ENCODE measurements at places on chromosomes 11 and 22.
A peak's percentile ranks its signal among the peaks of the same experiment; 100 is the strongest.

DNA sequence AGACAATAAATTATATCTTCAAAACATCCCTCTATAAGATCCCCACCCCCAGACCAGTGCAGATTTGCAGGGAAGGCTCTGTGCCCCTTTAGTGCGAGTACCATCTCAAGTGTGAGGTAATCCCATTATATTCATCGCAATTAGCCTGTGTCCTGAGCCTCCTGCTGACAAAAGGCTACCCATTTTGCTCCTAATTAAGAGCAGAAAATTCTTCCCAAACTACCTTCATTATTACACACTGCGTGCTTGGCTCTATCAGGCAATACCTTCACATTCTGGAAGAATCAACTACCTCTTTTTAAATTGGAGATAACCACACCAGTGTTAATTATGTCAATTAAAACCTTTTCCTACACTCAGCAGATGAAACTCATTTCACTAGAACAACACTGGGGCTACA, 1133.4 kb upstream of the CCDC90B start:
- no peak for DNase-seq

GRCh38 chr22:31952094-31952401, 7.7 kb downstream of the YWHAH start:
- DNase-seq = no peak

DNA sequence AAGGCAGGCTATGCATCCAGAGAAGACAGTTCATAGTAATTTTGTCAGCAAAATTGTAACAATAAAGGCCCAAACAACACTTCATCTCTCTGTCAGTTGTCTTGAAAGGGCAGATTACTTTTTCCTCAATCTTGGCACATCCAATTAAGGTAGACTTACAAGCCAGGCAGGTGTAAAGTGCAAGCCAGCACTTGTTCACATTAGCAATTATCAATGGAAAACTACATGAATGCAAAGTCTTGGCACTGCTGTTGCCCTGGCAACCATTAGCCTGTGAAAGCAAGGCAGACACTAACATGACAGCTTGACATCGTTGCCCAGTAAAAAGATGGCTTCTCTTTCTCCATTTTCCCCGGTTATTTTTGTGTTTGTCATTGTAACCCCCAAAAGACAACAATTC, 677.2 kb upstream of the TENM4 start:
- DNase-seq = no peak

- no peak for DNase-seq
Observed at GRCh38 chr22:44926124-44926475, 83.7 kb downstream of the PHF21B start.

GRCh38 chr22:45787759-45788158, 116.1 kb downstream of the ATXN10 start:
- DNase-seq = no peak

DNA sequence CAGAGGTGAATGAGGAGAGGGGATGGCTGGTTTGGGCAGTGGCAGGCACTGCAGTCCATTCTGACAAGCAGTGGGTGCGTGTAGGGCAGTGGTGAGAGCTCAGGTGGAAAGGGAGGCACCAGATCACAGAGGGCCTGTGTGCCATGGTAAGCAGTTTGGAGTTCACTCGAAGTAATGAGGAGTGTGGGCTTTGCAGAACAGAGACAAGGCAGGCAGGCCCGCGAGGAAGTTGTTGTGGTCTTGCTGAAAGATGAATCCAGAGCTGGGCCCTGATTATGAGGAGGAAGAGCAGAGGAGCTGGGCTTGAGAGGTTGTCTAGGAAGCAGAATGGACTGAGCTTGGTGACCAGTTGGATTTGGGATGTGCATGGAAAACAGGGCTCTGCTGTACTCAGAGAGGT, 1.6 kb upstream of the DNAJB13 start:
- DNase-seq = no peak

GRCh38 chr11:128678024-128678423, 15.8 kb upstream of the FLI1 start:
- DNase-seq = no peak

DNA sequence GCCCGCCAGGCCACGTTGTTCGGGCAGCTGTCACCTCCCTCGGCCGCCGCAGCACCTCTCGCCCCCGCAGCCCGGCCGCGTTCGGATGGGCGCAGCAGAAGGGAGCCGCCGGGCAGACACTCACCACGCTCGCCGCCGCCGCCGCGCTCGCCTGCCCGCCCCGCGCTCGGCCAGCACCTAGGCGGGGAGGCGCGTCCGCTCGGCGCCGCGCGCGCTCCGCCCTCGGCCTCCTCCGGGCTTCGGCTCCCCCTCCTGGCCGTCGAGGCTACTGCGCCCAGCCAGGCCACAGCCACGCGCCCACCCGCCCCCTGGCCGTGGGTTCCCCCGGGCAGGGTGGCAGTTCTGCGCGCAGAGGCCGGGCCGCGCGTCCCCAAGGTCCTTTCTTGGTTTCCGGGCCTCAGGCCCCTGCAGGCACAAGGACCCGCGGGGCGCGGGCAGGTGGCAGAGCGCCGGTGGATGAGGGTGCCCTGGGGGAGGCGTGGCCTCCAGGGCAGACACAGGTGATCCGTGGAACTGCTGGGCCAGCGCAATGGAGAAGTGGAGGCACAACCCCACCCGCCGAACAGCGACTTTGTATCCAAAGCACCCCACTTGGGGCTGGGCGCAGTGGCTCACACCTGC, at the start of gene SLC25A22:
SLC25A22 (minus strand) TSS at position 189 of the 621 bp plus-strand sequence. CDS start 3,275 bp downstream, outside the sequence.
- DNase-seq = peak; percentile 69

Data from stimulated activated CD8-positive, alpha-beta memory T cell treated with anti-CD3 and anti-CD28 coated beads, Interleukin-4, amount 100 ng/mL, for 1 hour (primary cell).